ENCODE measurements at places on chromosomes 11 and 22. TPM values are rescaled to one million over a fixed set of nuclear protein-coding genes. Genes with fewer than 3 reads are reported as not detected.

- H3K4me3 ChIP-seq: no peak overlapping the region
- DNase-seq: no peak
- H3K36me3 ChIP-seq: peaks cover 4% of the 10 kb centered on the region
- H3K4me1 ChIP-seq: peaks cover 11% of the 10 kb centered on the region
These were observed 35.3 kb downstream of the MED15 start for GRCh38 chr22:20542736-20543135.

- no peak for DNase-seq
- H3K4me3 ChIP-seq: no peak overlapping the region
- H3K27me3 ChIP-seq: no peaks in the 10 kb centered on the region
- no peaks in the 10 kb centered on the region for H3K36me3 ChIP-seq
- peaks cover 4% of the 10 kb centered on the region for H3K4me1 ChIP-seq
- H3K27ac ChIP-seq: peak overlapping the region; percentile 25
These were observed 49.0 kb downstream of the RPUSD4 start for GRCh38 chr11:126162306-126163030.

DNA sequence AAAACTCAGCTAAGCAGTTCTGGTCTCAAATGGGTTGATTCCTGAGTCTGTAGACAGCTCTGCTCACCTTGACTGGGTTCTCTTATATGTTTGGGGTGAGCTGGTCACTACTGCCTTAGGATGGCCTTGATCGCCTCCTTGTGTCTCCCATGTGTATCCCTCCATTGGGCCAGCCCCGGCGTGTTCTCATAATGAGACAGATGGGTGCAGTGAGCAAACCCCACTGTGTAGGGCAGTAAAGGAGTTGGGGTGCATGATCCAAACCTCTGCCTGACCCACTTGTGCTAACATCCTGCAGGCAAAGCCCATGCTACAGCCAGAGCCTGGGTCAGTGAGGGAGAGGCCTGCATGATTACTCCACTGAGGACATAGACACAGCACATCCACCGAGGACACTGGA, 657.6 kb downstream of the BRD1 start:
- H3K4me1 ChIP-seq: no peaks in the 10 kb centered on the region
- no peaks in the 10 kb centered on the region for H3K36me3 ChIP-seq
- no peaks in the 10 kb centered on the region for H3K27me3 ChIP-seq
- H3K4me3 ChIP-seq: no peak overlapping the region
- DNase-seq: no peak

DNA sequence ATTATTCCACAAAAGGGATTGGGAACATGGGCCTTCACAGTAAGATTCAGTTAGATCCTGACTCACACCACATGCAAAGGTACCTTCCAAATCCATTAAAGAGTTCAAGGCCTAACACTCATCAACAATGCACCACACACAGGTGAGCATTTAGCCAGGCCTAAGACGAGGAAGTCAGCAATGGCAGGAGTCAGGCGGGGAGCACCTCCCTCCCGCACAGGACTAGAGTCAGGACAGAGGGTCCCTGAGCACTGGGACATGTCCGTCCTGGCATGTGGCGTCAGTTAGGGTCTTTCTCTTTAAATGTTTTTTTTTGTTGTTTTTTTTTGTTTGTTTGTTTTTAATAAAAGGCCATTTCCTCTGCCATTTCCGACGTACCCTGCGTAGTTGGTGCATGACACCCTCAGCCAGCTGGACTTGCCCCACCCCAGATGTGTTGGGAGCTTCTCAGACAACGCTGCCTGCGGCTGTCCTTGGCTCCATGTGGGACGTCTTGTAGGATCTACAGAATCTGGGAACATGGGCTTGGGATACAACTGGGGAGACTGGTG, 1458.6 kb downstream of the BRD1 start:
- no peaks in the 10 kb centered on the region for H3K27me3 ChIP-seq
- no peak overlapping the region for H3K4me3 ChIP-seq
- no peak overlapping the region for H3K27ac ChIP-seq
- no peaks in the 10 kb centered on the region for H3K36me3 ChIP-seq

DNA sequence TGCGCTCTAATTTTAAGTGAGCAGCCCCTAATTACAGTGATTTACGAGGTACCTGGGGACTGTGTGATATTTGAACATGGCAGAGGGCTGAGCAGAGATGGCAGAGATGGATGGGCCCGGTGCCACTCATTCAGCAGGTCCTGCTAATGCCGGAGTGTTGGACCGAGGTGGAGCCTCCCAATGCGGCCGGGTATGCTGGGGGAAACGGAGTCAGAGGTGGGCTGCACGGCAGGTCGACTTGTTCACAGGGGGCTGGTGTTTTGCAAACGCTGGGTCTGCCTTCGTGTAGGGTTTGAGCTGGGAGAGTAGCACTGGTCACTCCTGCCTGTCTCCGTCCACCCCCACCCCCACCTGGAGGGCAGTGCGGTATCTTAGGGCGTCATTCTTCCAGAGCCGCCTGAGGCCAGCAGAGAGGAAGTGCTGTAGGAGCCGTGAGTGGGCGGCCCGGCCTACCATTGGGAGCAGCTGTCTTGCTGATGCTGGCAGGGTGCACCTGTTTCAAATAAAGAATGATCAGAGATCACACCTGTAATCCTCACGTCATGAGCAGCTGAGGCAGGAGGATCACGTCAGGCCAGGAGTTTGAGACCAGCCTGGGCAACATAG, 122.6 kb downstream of the IGLL1 start:
- H3K27me3 ChIP-seq: no peaks in the 10 kb centered on the region
- no peak overlapping the region for H3K27ac ChIP-seq
- H3K4me3 ChIP-seq: no peak overlapping the region
- H3K4me1 ChIP-seq: no peaks in the 10 kb centered on the region

DNA sequence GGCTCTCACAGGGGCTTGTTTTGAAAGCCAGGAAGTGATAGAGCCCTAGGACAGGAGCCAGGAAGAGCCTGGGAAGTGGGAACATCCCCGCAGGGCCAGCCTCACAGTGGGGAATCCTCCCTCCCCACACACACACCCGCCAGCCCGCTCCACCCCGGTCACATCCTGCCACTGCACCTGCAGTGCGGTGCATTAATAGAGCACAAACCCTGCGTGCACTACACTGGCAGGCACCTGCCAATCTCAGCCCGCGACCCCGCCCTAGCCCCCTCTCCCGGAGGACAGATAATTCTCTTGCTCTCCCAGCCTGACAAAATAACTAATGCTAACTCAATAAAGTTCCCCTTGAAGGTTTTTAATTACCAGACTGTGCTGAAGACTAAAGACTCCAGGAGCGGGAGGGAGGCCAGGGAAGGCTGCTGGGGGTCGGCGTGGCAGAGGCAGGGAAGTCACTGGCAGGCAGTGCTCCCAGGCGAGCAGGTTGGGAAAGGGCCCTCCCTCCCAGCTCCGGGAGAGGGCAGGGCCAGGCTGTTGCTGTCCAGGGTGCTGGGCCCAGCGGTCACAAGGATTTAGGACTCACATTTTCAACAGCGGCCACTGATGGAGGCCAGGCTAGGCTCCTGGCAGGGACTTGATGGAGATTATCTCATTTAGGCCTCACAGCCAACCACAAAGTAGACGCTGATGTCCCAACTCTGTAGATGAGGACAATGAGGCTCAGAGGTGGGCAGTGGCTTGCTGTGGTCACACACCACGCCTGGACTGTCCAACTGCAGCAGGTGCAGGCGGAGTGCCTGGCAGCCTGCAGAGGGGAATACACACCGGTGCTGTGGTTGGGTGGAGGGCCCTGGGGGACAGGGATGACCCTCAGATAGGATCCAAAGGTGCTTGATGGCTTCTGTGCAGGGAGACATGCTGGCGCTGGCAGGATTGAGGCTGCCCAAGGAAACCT, 23.9 kb upstream of the TCF20 start:
- no peak for DNase-seq
- peaks cover 52% of the 10 kb centered on the region for H3K4me1 ChIP-seq
- no peak overlapping the region for H3K27ac ChIP-seq
- no peaks in the 10 kb centered on the region for H3K27me3 ChIP-seq
- H3K36me3 ChIP-seq: no peaks in the 10 kb centered on the region

- peaks cover 25% of the 10 kb centered on the region for H3K4me1 ChIP-seq
- no peak overlapping the region for H3K4me3 ChIP-seq
- no peak for DNase-seq
- no peaks in the 10 kb centered on the region for H3K27me3 ChIP-seq
These were observed 11.7 kb upstream of the MOB2 start for GRCh38 chr11:1498262-1498661.

DNA sequence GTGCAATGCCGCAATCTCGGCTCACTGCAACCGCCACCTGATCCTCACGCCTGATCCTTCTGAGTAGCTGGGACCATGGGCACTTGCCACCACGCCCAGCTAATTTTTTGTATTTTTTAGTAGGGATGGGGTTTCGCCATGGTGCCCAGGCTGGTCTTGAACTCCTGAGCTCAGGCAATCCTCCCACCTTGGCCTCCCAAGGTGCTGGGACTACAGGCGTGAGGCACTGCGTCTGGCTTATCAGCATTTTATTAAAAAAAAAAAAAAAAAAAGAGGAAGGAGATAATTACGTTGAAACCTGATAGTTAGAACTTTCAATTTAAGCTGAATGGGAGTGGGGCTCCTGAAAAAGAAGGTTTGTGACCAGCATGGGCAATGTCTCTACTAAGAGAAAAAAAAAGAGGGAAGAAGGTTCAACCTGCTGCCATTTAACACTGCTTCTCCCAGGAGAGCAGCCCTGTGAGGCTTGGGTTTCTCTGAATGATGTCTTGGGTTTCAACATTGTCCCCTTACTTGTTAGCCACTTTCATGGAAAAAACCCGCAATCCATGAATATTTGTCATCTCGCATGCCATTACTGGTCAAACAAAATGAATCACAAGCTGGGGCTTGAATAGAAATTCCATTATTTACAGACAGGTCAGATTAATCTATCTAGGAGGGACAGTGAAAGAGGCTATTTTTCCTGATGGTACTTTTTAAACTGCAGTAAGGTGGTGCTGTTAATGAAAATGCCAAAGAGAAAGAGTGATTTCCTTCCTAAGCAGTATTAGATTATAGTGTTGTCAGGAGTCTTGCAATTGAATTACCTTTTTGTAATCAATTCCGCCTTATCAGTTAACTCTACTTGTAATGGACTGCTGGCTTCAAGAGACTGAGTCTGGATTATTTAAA, 72.5 kb downstream of the PACS1 start:
- no peak for DNase-seq
- H3K4me1 ChIP-seq: peaks cover 5% of the 10 kb centered on the region
- no peaks in the 10 kb centered on the region for H3K36me3 ChIP-seq
- no peaks in the 10 kb centered on the region for H3K27me3 ChIP-seq
- no peak overlapping the region for H3K4me3 ChIP-seq

- H3K4me3 ChIP-seq: no peak overlapping the region
- H3K27ac ChIP-seq: no peak overlapping the region
- DNase-seq: no peak
- H3K27me3 ChIP-seq: peaks cover 70% of the 10 kb centered on the region
- no peaks in the 10 kb centered on the region for H3K4me1 ChIP-seq
These were observed 19.0 kb upstream of the PRODH start for GRCh38 chr22:18954990-18955571.

GRCh38 chr11:118415739-118416068, 14.3 kb downstream of the ATP5MG start:
- no peaks in the 10 kb centered on the region for H3K27me3 ChIP-seq
- peaks cover 11% of the 10 kb centered on the region for H3K4me1 ChIP-seq
- DNase-seq: no peak
- no peaks in the 10 kb centered on the region for H3K36me3 ChIP-seq

DNA sequence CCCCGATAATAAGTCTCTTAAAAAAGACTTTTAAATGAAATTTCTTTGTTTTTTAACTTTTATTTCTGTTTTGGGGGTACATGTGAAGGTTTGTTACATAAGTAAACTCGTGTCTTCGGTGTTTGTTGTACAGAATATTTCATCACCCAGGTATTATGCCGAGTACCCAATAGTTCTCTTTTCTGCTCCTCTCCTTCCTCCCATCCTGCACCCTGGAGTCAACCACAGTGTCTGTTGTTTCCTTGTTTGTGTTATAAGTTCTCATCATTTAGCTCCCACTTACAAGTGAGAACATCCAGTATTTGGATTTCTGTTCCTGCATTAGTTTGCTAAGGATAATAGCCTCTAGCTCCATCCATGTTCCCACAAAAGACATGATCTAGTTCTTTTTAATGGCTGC, 1.6 kb upstream of the GSTP1 start:
- no peak overlapping the region for H3K4me3 ChIP-seq
- H3K4me1 ChIP-seq: peaks cover 30% of the 10 kb centered on the region
- peaks cover 24% of the 10 kb centered on the region for H3K36me3 ChIP-seq
- H3K27me3 ChIP-seq: no peaks in the 10 kb centered on the region
- H3K27ac ChIP-seq: peak overlapping the region; percentile 100
- no peak for DNase-seq

GRCh38 chr11:2263071-2263565, 7.3 kb downstream of the ASCL2 start:
- peaks cover under 1% of the 10 kb centered on the region for H3K4me1 ChIP-seq
- H3K27ac ChIP-seq: no peak overlapping the region
- no peak overlapping the region for H3K4me3 ChIP-seq
- no peak for DNase-seq

DNA sequence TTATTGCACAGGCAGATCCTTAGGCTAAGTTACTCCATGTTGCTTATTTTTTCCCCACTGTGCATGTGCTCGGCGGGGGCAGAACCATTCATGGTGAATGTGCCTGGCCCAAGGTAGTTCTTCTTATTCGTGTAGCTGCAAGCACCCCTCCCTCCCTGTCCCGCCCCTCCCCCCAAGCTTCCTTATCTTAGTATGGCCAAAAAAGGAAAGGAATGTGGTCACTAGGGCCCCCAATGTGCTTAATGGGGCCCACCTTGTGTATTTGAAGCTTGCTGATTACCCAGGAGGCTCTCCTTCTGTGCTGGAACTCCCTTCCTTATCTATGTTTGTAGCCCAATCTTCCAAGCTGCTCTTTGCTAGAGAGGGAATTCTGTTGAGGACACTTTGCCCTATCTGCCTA, 1259.7 kb upstream of the RAG2 start:
- DNase-seq: no peak
- H3K27ac ChIP-seq: no peak overlapping the region
- no peaks in the 10 kb centered on the region for H3K36me3 ChIP-seq
- no peaks in the 10 kb centered on the region for H3K27me3 ChIP-seq
- no peak overlapping the region for H3K4me3 ChIP-seq

- no peak overlapping the region for H3K4me3 ChIP-seq
- H3K27me3 ChIP-seq: no peaks in the 10 kb centered on the region
- no peaks in the 10 kb centered on the region for H3K36me3 ChIP-seq
These were observed 191.6 kb upstream of the CADM1 start for GRCh38 chr11:115695677-115696364.

GRCh38 chr22:17893900-17894535, 119.7 kb upstream of the BID start:
- H3K4me3 ChIP-seq: no peak overlapping the region
- DNase-seq: no peak
- peaks cover 7% of the 10 kb centered on the region for H3K36me3 ChIP-seq
- H3K4me1 ChIP-seq: no peaks in the 10 kb centered on the region
- no peak overlapping the region for H3K27ac ChIP-seq

GRCh38 chr22:20319041-20319744, 667 bp downstream of the DGCR6L start:
- H3K36me3 ChIP-seq: no peaks in the 10 kb centered on the region
- DNase-seq: no peak
- no peaks in the 10 kb centered on the region for H3K27me3 ChIP-seq
- H3K4me1 ChIP-seq: peaks cover 27% of the 10 kb centered on the region
- peak overlapping the region; percentile 90 for H3K4me3 ChIP-seq

FREY1 gene
- total RNA-seq: 1.2 TPM

CNTN5 gene
- total RNA-seq: 0.12 TPM

C22orf42 gene
- not detected for total RNA-seq

SYT7 gene
- 1.7 TPM for total RNA-seq

ASPHD2 gene
- 1.9 TPM for total RNA-seq

SLC5A4 gene
- total RNA-seq: 0.40 TPM

CDC45 gene
- total RNA-seq: 14.2 TPM

MRPL48 gene
- total RNA-seq: 9.2 TPM

TIGD3 gene
- total RNA-seq: 0.73 TPM

CNGA4 gene
- 0.38 TPM for total RNA-seq
